Activated CD4-positive, alpha-beta T cell treated with anti-CD3 and anti-CD28 coated beads for 36 hours (primary cell): ENCODE measurements at places on chromosomes 11 and 22.

GRCh38 chr11:62242021-62242420 is at the start of gene SCGB1D2:
Gene SCGB1D2 (plus strand): TSS chr11:62242239. CDS start chr11:62242308, 69 bp downstream.
- DNase-seq: no peak

GRCh38 chr11:46149342-46149741 is 28.1 kb upstream of the PHF21A start:
- no peak for DNase-seq

GRCh38 chr22:31604137-31604705 is 57.8 kb downstream of the PISD start:
- no peak for DNase-seq

DNA sequence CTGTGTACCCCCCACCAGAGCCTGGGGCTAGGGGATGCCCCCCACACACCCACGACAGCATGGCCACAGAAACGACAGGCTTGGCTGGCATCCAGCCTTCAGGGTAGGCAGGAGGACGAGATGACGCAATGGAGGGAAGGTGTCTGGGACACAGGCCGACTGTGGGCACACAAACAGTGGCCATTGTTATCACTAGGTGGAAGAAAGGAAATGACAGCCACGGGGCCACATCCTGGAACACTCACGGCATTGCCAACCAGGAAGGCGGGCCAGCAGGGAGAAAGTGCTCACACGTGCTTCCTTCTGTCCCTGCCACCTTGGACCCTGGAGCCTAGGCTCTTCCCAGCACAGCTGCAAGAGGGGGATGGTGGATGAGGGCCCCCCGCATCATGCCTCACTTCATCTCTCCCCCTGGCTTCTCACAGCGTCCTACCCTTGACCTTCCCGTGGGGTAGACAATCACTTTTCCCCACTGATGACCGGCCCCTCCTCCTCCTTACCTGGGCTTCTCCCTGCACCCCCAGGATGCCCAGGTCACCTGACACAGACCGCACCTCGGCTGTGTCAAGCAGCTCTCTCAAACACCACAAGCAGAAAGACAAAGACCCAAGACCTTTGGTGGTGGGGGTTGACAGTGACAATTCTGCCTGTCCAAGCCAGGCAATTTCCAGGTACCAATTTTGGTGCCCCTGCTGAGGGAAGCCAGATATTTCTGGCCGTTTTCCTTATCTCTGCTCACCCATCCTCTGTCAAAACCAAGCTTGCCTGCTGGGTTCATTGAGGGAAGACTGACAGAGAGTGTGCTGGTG is 8.6 kb downstream of the PLA2G6 start:
- no peak for DNase-seq

GRCh38 chr11:99554232-99554903 is 533.6 kb downstream of the CNTN5 start:
- DNase-seq: no peak

DNA sequence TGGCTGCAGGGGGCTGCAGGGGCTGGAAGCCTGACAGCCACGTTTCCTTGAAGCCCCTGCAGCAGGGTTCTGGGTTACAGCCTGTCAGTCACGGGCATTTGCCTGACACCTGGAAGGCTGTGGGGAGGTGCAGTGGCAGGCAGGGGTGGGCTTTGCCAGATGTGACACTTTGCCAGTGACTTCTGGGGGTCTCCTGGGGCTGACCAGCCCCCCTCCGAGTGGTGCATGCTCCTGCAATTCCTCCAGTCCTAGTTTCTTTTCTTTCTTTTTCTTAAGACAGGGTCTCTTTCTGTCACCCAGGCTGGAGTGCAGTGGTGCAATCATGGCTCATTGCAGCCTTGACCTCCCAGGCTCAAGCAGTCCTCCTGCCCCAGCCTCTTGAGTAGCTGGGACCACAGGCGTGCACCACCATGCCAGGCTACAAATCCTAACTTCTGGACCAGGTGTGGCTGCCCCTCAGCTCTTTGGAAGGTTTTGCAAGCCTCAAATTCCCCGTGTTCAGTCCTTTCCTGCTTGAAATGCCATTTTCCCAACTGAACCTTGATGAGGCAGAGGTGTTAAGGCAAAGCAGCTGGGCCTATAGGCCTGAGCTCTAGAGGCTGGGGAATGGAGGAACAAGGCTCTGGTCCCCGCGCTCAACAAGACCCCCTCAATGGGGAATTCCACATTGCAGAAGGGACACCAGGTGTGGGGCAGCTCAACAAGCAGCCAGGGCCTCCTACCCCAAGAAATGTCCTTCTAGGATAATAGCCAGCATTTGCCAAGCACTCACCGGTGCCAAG is 20.2 kb upstream of the CHKA start:
- DNase-seq: no peak

- DNase-seq: peak; percentile 47
Observed at GRCh38 chr22:22882033-22882717, 5.4 kb upstream of the IGLL5 start.

- DNase-seq: no peak
Observed at GRCh38 chr22:50488886-50489285, 2.2 kb downstream of the MIOX start.

GRCh38 chr11:36051235-36052144 is 107.6 kb downstream of the LDLRAD3 start:
- DNase-seq: no peak

DNA sequence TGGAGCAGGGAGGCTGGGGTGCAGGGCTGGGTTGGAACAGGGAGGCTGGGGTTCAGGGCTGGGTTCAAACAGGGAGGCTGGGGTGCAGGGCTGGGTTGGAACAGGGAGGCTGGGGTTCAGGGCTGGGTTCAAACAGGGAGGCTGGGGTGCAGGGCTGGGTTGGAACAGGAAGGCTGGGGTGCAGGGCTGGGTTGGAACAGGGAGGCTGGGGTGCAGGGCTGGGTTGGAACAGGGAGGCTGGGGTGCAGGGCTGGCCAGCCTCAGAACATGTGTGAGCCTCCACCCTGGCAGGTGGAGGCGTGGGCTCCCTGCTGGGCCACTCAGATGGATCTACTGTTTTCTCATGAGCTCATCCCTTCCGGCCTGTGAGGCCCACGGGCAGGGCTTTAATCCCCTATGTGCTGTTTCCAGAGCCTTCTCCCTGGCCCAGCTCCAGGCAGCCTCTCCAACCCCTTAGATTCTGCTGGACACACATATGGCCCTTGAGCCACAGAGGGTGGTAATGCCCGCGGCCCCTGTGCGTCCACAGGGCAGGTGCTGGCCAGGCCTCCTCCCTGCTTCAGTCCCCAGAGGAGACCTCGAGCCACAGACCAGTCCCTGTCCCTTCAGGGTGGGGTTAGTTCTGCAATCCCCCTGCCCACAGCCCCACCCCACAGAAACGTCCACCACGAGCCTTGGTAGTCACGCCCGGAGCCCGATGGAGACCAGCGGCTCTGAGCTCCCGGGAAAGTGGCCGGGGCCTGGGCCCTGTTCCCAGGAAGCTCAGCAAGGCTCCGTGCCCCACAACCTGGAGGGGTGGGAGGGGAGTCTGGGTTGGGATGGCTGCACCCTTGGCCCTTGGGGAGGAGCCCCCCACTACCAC is 197.9 kb downstream of the BRD1 start:
- no peak for DNase-seq

DNA sequence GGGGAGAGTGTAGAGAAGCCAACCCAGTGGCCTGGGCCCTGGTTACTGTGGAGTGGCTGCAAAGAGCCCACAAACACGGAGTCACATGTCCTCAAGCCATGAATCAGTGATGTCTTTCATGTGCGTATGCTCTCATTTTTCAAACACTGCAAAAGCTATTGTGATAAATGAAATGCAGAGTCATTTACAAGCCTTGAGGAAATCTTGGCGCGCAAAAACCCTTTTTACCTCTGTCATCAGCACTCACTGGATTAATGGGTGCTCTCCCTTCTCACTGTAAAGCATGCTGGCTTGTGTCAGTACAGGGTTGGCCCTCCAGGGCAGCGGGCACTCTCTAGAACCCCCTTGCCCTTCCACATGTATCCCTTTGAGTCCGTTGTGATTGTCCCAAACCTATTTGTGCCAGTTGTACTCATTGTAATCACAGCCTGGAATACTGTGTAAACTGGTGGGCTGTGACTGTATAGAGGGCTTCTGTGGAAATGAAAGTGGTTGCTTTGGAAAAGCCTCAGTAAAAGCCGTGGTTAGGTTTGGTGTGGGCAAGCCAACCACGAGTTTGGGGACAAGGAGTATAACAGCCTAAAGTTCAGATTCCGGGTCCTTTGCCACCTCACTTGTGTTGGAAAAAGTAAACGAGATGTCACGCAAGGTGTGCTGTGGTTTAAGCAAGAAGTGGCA is 10.4 kb downstream of the GNAZ start:
- DNase-seq: peak; percentile 13

- DNase-seq: no peak
Observed at GRCh38 chr11:122097419-122098001, 18.5 kb downstream of the BLID start.

GRCh38 chr11:8917157-8917825 is 6.3 kb downstream of the AKIP1 start:
- no peak for DNase-seq

- no peak for DNase-seq
Observed at GRCh38 chr11:111406589-111406988, 27.5 kb upstream of the POU2AF1 start.

GRCh38 chr11:72681226-72682153 is 7.3 kb upstream of the PDE2A start:
- no peak for DNase-seq

DNA sequence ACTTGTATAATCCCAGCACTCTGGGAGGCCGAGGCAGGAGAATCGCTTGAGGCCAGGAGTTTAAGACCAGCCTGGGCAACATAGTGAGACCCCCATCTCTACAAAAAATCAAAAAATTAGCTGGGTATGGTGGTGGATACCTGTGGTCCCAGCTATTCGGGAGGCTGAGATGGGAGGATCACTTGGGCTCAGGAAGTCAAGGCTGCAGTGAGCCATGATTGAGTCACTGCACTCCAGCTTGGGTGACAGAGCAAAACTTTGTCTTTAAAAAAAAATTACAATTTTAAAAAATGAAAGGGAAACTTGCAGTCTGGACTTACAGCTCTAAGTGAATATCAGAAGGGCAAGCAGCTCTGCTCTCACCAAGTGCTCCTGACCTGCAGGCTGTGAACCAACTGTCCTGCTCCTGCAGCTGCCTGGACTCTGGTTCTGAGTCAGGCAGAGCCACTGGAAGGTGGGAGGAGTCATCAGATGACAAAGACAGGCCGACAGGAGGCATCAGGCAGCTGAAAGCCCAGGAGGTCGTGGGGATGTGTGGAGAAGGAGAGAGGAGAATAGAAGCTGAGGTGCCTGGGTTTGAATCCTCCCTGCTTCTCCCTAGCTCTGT is 9.6 kb downstream of the SMTNL1 start:
- DNase-seq: peak; percentile 35

GRCh38 chr11:14288189-14288935 is 70.6 kb downstream of the RRAS2 start:
- no peak for DNase-seq
